ENCODE measurements at places on chromosomes 2 and 18.

DNA sequence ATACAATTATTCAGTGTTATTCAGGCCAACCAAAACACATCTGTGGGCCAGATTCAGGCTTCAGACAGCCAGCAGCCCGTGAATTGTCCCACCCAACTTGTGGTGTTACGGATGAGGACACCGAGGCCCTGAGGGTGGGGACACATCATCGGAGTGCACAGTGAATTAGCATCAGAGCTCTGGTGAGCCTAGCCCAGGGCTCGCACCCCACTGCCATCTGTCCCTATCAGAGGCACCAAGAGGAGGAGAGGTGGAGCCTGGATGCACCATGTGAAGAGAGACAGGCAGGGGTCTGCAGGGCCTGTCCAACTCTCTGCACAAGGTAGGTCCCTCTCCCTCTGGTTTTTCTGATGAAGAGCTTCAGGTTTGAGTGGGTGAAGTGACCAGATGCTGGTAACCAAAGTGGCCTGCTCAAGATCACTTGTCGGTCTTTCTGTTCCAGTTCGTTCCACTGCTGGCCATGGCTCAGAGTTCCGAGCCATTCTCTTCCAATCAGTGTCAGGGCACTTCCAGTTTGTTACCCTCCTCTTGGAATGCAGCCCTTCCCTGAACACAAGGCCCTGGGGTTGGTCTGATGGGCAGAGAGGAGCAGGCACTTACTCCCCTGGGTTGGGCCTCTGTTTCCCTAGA, 14.8 kb upstream of the GLI2 start:
- DNase-seq = peak; percentile 15

DNA sequence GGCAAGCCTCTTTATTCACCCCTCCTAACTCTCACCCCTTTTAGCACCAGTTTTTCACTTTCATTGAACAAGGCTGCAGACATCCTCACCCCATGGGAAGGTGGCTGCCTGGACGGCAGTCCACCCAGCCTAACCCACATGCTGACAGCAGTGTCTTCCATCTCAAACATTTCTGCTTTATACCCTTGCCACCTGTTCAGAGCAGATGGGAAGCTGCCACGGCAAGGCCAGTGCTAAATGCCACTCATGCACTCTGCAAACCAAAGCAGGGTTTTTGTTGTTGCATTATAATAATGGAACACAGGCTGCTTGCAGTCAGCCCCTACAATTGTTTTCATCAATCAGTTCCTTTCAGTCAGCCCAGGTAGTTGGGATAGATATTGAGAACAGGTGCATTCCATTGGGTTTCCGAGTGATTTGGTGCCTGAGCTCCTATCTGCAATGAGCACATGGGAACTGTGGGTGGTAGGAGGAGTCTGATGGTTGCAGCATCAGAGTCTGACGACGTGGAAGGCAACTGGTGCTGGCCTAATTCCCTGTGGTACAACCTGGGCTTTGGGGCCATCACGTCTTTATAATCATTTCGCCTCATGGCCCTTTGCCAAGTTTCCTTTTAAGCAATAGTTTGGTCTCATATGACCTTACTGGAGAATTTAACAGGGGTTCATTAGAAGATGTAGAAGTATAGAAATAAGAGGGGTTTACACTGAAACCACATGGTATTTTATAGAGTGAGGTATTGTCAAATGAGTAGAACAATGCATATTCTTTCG, 252.5 kb upstream of the SP5 start:
- no peak for DNase-seq

GRCh38 chr18:11293794-11294193, 144.4 kb upstream of the PIEZO2 start:
- DNase-seq = no peak

GRCh38 chr2:29114586-29114945, 649 bp upstream of the CLIP4 start:
- no peak for DNase-seq

- DNase-seq = no peak
Observed at GRCh38 chr2:105886029-105886454, 141.3 kb downstream of the NCK2 start.

DNA sequence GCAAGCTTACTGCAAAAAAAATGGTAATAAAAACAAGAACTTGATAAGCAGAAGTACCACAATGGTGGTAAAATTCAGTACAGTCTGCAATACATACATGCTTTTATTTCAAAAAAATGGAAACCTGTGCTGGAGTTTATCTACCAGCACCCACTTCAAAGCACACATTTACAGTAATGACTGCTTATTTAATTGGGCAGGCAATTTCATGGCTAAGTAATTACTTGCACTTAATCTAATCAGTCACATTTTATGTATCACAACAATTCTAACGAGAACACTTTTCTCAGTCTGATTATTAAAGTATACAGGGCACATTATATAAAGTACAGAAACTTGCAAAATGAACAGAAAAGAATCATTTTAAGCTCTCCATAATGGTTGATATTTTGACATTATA, 5.2 kb downstream of the APCDD1 start:
- no peak for DNase-seq

- DNase-seq = no peak
Observed at GRCh38 chr2:40401896-40402295, 50.0 kb downstream of the SLC8A1 start.

DNA sequence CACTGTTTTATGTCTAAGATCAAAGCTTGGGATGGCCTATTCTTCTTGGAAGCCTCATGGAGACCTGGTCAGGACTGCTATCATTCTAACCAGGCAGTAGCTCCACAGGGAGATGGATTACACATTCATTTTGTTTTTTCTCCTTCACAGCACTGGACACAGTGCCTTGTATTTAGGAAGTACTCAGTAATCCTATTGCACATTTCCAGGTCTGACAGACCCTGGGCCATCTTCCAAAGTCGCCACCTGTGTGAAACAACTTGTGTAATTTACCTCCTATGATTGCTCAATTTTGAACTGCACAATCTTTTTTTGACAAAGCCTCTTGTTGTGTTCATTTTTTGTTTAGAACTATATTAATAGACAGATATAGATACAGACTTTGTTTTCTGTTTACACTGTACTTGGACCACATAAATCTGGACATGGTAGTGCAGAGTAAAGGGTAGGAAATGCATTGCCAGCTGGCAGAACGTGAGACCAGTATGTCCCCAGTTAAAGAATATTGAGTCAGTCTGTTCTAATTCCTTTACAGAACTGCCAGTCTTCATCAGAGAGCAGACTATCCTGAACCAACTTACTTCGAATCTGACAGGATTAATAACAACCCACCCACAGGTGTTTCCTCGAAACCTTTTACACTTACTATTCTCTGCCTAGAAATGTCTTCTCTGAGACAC, 277.8 kb upstream of the CYRIA start:
- no peak for DNase-seq

- no peak for DNase-seq
Observed at GRCh38 chr2:221822416-221822815, 250.3 kb upstream of the EPHA4 start.

DNA sequence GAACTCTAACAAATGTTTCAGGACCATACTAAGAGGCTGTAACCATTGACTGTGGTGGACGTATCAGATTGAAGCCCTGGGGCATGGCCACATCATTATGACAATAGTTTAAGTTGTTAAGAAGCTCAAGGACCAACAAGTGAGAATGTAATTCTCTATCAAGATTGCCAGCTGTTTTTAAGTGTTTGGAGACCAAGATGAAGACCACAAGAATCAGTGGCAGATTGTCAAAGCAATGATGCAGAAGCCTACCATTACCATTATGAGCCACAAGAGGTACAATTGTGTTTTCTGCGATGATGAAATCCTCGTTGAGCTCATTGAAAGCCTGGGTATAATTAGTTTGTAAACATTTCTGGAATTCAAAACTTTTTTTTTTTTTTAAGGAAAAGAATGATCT, 261.1 kb upstream of the ZEB2 start:
- DNase-seq = no peak

DNA sequence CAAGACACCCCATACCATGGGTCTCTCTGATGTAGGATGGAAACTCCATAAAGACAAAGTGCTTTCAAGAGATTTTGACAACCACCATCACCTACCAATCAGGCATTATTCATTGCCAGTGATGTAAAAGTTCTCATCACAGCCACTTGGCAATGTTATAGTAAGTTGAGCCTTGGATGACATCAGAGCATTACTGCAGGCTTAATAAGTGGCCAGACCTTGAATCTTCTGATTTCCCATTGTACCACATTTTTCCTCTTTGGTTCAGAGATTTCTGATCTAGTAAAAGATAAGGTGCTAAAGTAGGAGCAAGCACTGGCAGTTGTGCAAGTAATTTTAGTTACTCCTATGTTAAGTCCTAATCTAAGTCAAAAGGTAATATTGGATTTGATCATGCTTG, 36.5 kb downstream of the OSR1 start:
- DNase-seq = no peak

GRCh38 chr18:44799382-44799906, 118.8 kb downstream of the SETBP1 start:
- no peak for DNase-seq

DNA sequence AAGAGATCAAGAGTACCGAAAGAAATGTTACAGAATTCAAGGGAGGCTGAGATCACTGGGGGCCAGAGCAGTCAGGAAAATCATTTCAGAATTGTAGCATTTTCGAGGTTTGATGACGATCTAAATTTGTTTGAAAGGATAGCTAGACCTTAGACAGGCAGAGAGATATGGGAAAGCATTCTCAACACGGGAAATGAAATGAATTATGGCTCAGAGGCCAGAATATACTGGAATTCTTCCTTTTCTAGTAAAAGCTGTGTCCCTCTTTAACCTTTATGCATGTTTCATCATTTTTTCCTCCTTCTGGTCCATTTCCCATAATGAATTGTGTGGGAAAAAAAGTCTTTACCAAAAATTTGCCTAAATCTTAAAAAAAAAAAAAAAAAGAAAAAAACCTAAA, 78.8 kb downstream of the NABP1 start:
- DNase-seq = no peak

- no peak for DNase-seq
Observed at GRCh38 chr2:160226367-160226766, 26.3 kb upstream of the ITGB6 start.

- no peak for DNase-seq
Observed at GRCh38 chr2:102357937-102358336, 2.3 kb downstream of the IL18R1 start.

DNA sequence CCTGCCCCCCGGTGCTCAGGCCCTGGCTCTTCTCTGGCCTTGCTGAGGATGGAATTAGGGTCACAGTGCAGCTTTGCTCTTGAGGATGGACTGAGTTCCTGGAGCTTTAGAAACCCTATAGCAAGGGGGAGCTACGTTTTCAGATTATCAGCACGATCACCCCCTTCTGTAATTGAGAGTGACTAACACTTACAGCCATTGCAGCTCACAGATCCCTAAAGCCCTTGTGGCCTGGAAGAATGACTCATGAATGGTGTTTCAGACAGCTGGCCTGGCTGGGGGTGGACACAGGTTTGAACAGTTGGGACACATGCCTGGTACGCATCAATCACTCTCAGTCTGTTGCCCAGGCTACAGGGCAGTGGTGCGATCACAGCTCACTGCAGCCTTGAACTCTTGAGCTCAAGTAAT, 79.7 kb upstream of the IGFBP5 start:
- peak; percentile 68 for DNase-seq

DNA sequence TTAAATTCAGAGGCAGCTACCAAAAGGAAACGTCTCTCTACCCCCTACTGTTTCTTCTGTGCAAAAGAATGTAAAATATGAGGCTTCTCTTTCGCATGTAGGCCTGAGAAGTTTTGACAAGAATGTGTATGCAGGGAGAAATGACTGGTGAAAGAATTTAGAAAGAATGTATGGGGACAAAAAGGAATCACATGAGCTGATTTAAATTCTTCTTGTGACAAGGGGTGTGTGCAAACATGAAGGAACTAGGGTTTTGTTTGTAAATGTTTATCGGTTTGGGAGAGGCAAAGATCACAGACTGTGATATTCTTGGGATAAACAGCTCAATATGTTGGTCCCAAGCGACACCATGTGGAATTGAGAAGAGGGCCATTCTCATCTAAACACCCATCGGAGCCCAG, 345.2 kb upstream of the VRK2 start:
- DNase-seq = no peak

- peak; percentile 86 for DNase-seq
Observed at GRCh38 chr2:200742426-200742825, 69.3 kb upstream of the BZW1 start.

DNA sequence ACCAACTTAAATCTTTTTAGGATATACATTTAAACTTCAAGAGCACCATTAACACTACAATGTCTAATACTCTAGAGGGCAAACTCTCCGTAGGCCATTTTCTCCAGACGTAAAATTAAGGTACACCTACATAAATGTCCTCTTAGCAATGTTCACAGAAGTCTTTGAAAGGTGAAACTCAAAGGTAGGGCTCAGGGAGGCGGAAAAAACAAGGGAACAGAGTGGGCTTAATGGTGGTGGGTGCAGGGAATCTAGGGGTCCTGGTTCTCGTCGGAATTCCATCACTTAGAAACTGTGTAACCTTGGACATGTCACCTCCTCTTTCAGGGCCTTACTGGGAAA, 668 bp downstream of the NFU1 start:
- no peak for DNase-seq

DNA sequence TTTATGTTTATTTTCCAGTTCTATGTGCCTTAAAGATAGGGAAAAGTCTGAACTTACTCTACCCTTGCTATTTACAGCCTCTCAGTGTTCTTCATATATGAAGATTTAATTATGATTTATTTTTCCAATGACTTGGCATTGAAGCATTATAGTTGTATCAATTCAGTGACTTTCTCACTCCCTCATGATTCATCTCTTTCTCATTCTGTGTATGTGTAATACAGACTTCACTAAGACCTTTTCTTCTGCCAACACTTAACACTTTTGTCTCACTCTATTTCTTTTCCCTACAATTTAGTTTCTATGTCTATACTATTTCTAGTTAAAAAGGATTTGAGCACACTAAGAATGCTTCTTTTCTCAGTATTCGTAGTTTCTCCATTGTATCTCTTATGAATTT, 1470.3 kb upstream of the ACVR2A start:
- DNase-seq = no peak

DNA sequence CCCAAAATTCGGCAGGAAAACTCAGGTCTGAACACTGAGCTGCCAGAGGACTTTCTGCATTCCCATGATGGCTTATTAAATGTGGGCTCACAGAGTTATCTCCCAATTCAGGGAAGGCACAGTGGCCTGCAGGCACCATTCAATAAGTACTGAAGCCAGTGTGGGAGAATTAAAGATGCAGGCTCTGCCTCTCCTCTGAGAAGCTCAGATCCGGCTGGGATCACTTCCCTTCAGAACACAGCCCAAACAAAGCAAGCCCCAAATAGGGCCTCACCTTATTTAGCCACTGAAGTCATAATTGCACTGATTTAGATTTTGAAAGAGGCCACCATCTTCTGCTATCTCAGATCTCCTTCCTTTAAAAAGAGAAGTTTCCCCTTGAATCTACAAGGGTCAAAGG, 94.3 kb downstream of the MAPK4 start:
- DNase-seq = no peak

GRCh38 chr18:79962835-79963657, 1.4 kb upstream of the HSBP1L1 start:
- no peak for DNase-seq

DNA sequence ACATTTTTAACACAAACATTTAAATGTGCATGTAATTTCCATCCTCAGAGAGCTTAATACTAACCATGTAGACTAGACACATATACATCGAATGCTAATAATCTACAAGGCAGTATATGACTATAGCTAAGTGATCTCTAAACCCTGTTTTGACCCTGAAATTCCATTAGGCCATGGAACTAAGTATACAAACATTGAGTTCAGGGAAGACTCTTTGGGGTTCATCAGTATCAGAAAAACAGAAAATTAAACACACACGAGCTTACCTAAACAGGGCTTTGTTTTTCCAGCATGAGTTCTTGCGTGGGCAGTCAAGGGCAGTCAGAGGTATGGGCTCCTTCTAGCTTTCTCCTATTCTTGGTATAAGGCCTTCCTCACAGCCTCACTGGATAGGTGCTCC, 106.0 kb upstream of the COPS8 start:
- DNase-seq = no peak

Measured in femur (tissue), 1 donor.